Suppressor macrophage treated with lipopolysaccharide for 1 hour (primary cell): ENCODE measurements at places on chromosomes 4 and X.

DNA sequence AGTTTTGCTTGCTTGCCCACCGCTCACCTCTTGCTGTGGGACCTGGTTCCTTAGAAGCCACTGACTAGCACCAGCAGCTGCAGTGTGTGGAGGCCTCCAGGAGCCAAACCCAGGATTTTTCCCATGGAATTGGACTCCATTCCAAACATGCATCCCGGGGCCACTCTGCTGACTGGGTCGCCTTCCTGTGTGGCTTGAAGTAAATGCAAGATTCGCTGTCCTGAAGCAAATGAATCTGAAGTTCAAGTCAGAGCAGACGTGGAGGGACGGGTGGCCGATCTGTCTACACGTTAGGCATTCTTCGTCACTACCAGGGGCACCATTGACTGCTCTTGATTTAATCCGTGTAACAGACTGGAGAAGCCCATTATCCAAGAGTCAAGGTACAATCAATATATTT, 109.0 kb downstream of the SHOX start:
- DNase-seq, result no peak

- DNase-seq, result no peak
These were observed 100.9 kb downstream of the PTCHD1 start for GRCh38 chrX:23435575-23435974.

DNA sequence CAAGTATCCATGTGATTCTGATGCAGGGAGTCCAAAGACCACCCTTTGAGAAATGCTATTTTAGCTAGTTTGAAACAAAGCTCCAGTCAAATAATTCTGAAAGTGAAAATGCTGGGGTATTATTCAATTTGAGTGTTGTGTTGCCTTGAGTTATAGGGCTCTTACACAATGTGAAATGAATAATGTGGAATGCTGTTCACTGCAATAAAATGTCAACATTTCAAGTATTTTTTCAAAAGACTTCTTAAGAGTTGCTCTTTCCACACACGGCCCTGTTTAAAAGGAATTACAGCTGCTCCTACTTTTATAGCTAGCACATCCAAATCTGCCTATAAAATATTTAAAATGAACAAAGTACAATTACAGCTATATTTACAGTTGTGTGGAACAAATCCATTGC, 27.5 kb upstream of the PLS3 start:
- DNase-seq, result no peak

GRCh38 chrX:133654811-133655210, 239.5 kb upstream of the GPC4 start:
- peak; percentile 84 for DNase-seq

DNA sequence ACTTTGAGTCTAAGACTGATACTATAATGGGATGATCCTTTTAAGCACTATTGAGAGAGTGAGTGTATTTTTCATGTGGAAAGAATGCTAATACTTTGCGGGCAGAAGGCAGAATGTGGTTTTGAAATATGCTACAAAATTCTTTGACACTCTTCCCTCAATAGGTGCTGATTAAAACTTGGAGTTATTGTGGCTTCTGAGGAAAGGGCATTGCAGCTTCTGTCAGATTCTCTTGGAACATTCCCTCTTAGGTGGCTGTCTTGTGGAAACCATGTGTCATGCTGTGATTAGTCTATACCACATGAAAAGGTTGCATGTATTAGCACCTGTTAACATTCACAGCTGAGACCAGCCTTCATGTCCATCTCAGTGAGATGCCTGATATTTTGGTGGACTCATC, 547.0 kb downstream of the STIM2 start:
- no peak for DNase-seq

DNA sequence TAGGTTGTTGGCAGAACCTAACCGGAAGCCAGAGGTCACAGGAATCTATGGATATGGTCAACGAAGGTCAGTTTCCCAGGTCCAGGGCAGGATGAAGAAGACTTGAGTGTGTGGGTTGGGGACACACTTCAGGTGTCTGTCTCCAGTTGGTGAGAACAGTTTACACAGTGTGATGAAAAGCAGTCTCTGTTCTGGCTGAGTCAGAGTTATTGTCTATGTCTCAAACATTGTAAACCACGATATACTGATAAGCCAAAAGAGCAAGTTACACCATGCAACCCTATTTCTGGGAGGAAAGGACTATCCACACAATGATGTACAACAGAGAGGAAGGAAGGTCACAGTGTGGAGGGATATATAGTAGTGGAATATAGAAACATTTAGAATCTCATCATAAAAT, 187.1 kb upstream of the C1QTNF7 start:
- DNase-seq, result no peak

DNA sequence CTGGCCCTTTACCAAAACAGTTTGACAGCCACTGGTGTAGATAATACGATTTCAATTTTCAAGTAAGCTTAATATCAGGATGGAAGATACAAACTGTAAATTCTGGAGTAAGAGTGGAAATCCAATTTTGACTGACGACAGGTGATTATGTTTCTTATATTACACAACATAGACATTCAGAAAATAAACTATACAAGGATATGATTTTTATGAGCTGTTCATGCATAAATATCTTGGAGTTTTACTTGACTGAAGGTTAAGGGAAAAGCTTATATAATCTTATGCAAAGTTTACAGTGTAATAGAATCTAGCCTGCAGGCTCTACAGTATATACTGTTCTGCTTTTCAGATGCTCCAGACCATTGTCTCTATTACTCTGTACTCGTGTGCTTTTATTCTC, 1672.3 kb downstream of the ARAP2 start:
- no peak for DNase-seq

DNA sequence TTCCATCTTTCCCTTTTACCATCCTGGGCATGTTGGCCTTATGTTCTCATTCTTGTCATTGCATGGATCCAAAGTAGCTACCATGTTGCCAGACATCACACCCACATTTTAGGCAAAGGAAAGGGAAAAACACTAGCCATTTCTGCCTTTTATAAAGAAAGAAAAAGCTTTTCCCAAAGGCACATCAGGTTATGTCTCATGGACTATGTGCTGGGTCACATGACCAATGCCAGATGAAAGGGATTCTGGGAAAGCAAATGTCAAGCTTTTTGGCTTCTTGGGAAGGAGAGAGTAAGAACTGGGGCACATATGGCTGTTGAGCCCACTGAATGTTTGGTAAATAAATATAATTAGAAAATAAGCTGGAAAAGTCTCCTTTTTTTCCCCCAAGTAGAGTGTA, 4.3 kb upstream of the SOD3 start:
- DNase-seq, result no peak

GRCh38 chr4:2923141-2923551, 40.1 kb downstream of the NOP14 start:
- DNase-seq, result peak; percentile 77

DNA sequence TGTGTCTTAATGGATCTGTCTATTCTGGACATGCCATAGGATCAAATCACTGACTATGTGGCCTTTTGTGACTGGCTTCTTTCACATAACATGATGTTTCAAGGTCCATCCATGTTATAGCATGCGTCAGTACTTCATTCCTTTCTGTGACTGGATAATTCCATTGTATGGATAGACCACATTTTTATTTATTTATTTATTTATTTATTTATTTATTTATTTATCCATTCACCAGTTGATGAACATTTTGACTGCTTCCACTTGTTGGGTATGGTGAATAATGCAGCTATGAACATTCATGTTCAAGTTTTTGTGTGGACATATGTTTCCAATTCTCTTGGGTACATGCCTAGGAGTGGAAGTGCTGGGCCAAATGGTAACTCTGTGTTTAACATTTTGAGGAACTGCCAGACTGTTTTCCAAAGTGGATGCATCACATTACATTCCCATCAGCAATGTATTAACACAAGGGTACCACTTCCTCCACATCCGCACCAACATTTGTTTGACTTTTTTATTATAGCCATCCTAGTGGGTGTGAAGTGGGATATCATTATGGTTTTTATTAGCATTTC, 14.0 kb downstream of the RTL5 start:
- no peak for DNase-seq

DNA sequence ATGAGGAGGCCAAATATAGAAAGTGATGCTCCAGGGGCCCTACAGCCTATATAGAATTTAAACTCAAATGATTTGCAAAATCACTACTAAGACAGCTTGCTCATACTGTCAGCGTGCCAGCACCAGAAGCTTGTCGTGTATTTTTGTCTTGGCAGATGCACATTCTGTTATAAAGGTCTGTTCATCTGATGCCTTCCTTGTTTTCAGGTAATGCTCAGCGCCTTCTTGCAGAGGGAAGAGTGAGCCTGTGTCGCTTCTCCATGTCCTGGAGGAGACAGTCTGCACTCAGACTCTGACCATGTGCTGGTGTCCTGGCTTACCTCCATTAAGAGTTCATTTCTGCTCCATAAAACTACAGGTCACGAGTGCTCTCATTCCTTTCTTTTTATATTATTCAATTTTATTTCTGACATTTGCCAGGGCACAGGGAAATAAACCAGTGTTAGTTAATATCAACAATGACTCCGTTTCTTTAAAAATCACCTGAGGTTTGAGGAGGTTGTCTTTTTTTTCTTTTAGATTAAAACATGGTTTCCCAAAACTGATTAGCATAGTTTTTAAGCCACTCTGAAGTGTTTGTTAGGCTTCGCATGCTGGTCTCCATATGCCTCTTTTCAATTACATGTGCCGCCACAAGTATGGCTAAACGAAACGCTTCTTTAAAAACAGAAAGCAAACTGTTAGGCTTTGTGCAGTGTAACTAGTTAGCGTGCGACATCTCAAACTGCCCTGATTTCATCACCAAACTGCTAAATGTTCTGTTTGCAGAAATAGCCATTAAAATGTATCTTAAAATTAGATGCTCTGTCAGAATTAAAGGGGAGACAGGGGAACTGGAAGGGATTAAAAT, 215.2 kb upstream of the GK2 start:
- no peak for DNase-seq

DNA sequence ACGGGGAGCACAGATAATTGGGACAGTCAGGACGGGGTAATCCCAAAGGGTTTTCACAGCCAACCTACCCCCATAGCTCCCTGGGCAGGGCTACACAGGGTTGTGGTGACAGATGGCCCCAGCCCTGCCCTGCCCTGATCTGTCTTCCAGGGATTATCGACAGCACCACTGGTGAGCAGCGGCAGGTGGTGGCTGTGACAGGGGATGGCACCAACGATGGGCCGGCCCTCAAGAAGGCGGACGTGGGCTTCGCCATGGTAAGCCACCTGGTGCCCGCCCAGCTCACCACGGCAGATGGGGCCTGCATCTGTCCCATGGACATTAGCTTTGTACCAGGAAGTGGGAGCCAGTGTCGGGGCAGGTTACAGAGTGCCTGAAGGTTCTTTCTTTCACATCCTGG, 39.3 kb downstream of the ATP2B3 start:
- no peak for DNase-seq

- no peak for DNase-seq
These were observed 28.1 kb upstream of the HPGDS start for GRCh38 chr4:94370533-94371254.

- no peak for DNase-seq
These were observed 206.6 kb downstream of the ADGRL3 start for GRCh38 chr4:61406677-61407076.

DNA sequence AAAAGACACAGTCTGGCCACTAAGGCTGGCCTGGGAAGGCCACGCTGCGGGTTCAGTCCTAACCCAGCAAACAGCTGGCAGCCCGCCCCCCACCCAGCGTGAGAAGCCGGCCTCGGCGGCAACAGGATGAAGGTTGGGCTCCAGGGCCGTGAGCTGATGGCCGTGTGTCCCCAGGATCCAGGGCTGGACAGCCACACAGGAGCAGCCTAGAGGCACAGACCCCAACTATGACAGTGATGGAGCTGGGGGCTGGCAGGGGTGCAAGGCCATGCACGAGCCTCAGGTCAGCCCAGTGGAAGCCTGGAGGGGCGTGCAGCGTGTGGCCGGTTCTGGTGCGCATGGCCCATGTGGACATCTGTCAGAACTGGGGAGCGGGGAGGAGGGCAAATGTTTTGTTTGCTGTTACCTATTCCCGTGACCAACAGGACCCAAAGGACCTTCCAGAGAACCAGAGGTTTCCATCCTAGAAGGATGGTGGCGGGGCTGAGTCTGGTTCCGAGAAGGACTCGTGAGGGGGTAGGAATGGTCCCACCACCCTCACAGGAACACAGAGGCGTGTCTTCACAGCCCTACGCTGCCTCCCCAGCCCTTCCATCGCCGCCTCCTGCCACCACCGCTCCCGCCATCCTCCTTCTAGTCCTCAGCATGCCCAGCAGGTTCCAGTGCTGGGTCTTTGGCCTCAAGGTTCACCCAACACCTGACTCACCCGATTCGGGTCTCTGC, 46.5 kb downstream of the ZFYVE28 start:
- no peak for DNase-seq

GRCh38 chr4:98623126-98623802, 35.1 kb downstream of the TSPAN5 start:
- no peak for DNase-seq

GRCh38 chrX:136112286-136112685, 35.0 kb upstream of the FHL1 start:
- no peak for DNase-seq

- DNase-seq, result no peak
These were observed 556.1 kb downstream of the SPRY1 start for GRCh38 chr4:123952530-123953274.

GRCh38 chrX:55206162-55206941, 13.8 kb upstream of the PAGE5 start:
- no peak for DNase-seq

GRCh38 chr4:70651864-70652506, 14.3 kb downstream of the JCHAIN start:
- DNase-seq, result peak; percentile 61

DNA sequence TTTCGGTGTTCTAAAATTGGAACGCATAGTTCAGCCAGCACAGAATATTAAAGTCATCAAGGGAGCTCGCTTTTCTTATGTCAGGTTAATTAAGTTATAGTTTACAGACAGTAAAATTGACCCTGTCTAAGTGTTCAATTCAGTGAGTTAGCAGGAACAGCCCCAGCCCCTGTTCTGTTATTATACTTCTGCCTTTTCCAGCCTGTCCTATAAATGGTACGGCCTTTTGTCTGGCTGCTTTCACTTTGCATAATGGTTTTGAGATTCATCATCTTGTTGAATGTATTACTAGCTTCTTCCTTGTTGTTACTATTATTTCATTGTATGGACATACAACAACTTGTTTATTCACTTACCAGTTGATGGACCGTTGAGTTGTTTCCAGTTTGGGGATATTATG, 9.5 kb downstream of the CXCL13 start:
- no peak for DNase-seq

DNA sequence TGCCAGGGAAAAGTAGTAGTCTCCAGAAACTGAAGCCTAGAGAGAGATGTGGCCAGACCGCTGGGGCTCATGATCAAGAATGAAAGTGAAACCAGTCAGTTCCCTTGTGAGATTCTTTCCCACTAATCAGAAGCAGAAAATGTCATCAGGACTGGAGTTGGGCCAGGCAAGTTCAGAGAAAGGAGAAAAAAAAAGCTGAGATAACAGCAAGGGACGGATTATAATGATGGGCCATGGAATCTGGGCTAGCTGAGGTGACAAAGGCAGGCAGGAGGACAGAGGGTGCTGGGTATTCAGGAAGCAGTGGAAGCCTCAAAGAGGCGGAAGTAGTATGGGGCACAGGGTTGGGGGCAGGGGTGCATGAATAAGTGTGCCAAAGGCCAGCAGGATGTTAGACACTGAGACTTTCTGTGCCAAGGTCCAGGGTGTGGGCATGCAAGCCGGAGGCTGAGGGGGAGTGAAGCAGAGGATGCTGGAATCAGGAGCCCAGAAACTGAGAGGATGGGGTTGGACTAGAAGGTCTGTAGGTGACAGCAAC, 2.5 kb downstream of the CXorf38 start:
- peak; percentile 71 for DNase-seq

- DNase-seq, result no peak
These were observed 150.8 kb upstream of the GALNT7 start for GRCh38 chr4:173017802-173018201.

- no peak for DNase-seq
These were observed 159.9 kb downstream of the TRIML1 start for GRCh38 chr4:188299161-188299560.

- no peak for DNase-seq
These were observed 241.6 kb upstream of the HS3ST1 start for GRCh38 chr4:11670304-11670703.
